ENCODE measurements at places on chromosomes 4 and X. TPM values are rescaled to one million over a fixed set of nuclear protein-coding genes. Genes with fewer than 3 reads are reported as not detected.
A peak's percentile ranks its signal among the peaks of the same experiment; 100 is the strongest.

DNA sequence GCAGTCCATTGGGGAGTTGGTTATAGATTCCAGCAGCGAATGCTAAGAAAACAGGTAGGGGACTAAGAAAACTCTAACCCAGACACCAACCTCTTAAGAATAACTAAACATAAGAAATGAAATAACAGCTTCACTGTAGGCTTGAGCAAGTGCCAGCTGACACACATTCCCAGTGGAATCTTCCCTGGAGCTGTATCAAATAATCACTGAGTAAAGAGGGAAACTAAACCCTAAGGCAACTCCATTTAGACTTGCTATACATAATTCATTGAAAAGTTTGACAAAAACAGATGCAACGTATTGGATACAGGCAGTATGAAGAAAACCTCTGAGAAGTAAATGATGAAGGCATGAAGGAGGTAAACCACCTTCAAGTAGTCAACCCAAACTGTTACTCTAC is 293.5 kb downstream of the OPHN1 start:
- H3K36me3 ChIP-seq = no peaks in the 10 kb centered on the region
- H3K4me1 ChIP-seq = no peaks in the 10 kb centered on the region
- H3K27me3 ChIP-seq = no peaks in the 10 kb centered on the region
- H3K27ac ChIP-seq = no peak overlapping the region

DNA sequence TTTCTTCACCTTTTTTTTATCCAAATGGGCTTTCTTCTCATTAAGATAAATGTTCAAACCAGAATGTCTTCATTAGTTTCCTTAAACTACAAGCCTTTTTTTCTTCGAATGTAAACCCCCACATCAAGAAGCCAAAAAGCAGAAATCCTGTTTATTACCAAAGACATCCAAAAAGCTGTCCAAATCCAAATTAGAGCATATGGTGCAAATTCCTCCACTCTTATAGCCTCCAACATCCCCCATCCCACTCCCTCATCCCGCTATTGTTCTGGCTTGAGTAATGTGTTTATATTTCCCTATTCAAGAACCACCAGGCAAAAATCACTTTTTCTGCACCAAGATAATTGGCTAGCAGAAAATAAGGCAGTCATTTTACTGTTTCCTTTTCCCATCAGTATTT is 315.1 kb upstream of the ADGRL3 start:
- H3K27me3 ChIP-seq = no peaks in the 10 kb centered on the region
- H3K4me1 ChIP-seq = no peaks in the 10 kb centered on the region
- no peak overlapping the region for H3K27ac ChIP-seq
- DNase-seq = no peak
- no peaks in the 10 kb centered on the region for H3K36me3 ChIP-seq
- H3K4me3 ChIP-seq = no peak overlapping the region

DNA sequence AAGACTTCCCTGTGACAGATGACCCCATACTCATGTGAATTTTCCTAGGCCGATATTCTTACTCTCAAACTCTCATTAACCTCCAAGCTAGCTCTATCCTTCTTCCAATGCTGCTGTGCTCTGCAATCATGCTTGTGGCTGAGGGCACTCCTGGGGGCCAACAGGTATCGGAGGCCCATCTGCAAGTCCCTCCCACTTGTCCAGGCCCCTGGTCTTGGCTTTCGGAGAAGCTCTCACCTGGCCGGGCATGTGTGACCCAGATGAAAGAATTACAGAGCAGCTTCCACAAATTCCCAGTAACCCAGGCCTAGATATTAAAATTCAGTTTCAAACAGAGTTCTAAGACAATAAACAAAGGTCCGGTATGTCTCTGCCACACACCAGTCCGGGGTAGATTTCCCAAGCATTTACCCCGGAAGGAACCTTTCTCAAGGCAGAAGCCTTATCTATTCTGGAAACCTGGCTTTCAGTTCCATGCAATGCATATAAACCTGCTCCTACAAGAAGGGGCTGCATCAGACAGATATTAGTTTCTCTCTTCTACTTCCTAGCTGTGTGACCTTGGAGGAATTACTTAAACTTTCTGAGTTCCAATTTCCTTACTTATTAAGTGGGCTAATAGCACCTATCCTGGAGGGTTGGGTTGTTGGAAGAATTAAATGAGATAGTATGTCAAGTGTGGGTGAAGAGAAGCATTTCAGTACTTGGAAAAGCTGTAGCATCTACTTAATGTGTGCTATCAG is 270.8 kb downstream of the PTTG2 start:
- no peaks in the 10 kb centered on the region for H3K27me3 ChIP-seq
- H3K36me3 ChIP-seq = no peaks in the 10 kb centered on the region

DNA sequence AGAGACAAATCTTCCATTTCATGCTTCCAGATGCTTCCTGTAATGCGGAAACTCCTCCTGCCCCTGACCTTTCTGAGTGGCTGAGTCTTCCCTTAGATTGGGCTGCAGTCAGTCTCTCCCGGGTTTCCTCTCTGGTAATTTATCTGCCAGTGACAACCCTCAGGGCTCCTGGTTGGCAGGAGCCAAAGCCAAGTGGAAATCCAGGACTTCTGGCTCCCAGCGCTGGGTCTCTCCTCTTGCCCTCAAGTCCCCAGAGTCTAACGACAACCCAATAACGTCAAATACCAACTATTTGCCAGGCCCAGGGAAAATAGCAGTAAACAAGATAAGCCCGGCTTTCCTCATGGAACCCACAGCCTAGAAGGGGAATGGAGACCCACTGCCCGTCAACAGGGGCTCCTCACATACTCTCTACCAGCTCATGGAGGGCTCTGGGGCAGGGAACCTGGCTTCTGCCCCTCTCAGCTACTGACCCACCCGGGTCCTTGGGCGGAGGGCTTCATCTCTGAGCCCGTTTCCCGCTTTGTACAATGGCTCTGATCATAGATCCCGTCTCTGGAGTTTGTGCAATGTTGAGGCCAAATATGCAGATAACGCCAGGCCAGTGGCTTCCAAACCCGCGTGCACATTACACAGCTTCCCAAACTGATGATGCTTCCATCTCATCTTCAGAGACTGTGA is 1.1 kb upstream of the TBC1D14 start:
- peak overlapping the region; percentile 100 for H3K27ac ChIP-seq
- peaks cover 38% of the 10 kb centered on the region for H3K4me1 ChIP-seq
- no peaks in the 10 kb centered on the region for H3K27me3 ChIP-seq
- no peaks in the 10 kb centered on the region for H3K36me3 ChIP-seq
- DNase-seq = no peak
- peak overlapping the region; percentile 75 for H3K4me3 ChIP-seq

DNA sequence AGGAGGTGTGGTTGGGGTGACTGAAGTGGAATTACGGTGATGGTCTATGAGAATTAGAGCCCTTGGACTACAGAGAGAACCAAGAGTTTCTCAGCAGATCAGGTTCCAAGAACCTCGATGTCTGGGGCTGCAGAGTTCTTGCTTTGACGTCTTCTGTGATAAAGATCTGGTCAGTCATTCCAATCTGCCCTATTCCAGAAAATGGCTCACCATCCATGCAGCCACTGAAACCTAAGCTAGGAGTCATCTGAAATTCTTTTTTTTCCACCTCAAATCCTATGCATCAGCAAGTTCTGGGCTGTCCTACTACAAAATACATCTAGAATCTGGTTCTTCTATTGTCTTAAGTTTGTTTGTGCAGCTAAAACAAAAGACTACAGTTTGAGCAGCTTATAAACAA is 254.4 kb upstream of the PGRMC2 start:
- H3K27ac ChIP-seq = no peak overlapping the region
- no peaks in the 10 kb centered on the region for H3K4me1 ChIP-seq
- H3K4me3 ChIP-seq = no peak overlapping the region
- no peaks in the 10 kb centered on the region for H3K27me3 ChIP-seq
- no peak for DNase-seq
- H3K36me3 ChIP-seq = no peaks in the 10 kb centered on the region

DNA sequence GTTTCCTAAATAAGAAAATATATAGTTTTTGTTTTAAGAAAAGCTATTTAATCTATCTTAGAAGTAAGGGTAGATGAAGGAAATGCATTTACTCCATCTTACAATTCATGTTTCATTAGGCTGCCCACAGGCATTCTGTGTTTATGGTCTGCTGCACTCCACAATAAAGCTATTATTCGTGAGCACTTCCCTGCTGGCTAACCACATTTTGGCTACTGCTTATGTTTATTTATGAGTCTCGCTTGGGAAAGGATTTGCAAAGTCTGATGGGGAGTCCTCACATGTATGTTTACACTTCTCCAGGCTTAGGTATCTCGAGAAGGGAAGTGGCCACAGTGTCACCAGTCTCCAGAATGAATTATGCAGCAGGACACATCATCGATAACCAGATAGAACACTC is 260.8 kb upstream of the VCX start:
- no peak overlapping the region for H3K4me3 ChIP-seq
- no peak for DNase-seq
- no peak overlapping the region for H3K27ac ChIP-seq
- no peaks in the 10 kb centered on the region for H3K4me1 ChIP-seq
- no peaks in the 10 kb centered on the region for H3K27me3 ChIP-seq

- DNase-seq = no peak
- no peak overlapping the region for H3K27ac ChIP-seq
- no peak overlapping the region for H3K4me3 ChIP-seq
- no peaks in the 10 kb centered on the region for H3K27me3 ChIP-seq
- no peaks in the 10 kb centered on the region for H3K36me3 ChIP-seq
Observed at GRCh38 chr4:24754571-24754970, 40.8 kb upstream of the SOD3 start.

The TEX13C gene
- total RNA-seq = not detected

The DGKK gene
- total RNA-seq = not detected

The FOXO4 gene
- 35.2 TPM for total RNA-seq
